Activated CD4-positive, CD25-positive, alpha-beta regulatory T cell treated with anti-CD3 and anti-CD28 coated beads, Interleukin-2, amount 50 U/mL, for 16 hours (primary cell): ENCODE measurements at places on chromosomes 11 and 22.
A peak's percentile ranks its signal among the peaks of the same experiment; 100 is the strongest.

GRCh38 chr22:38927033-38927781, 30.2 kb upstream of the APOBEC3A start:
- DNase-seq = no peak

DNA sequence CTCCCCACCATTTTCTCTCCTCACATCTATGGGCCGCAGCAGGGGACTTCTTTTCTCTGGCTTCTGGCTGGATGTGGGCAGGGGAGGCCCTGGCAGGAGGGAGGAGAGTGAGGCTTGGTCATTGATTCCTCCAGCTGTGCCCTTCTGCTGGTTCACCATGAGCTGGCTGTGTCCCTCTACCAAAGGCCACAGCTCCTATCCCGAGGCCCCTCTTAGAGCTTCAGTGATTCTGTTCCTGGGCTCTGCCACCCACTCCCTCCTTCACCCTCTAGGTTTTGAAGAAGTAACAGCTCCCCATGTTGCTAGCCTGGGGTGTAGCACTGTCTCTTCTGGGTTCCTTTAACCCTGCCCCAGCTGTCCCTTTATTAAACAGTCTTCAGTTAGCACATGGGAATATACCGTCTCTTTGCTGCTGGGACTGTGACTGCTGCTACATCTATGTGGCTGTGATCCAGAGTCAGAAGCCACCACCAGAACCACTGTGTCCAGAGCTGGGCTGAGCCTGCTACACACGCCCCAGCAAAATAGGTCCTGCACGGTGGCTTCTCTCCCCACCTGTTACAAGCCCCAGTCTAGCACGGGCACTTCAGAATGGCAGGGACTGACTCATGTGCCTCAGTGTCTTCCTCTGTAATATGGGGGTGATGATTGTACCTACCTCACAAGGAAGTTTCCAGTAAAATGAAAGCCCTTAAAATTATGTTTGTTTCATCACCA, 578 bp upstream of the PARVG start:
- no peak for DNase-seq

- DNase-seq = peak; percentile 8
Observed at GRCh38 chr11:47797633-47798032, 30.5 kb upstream of the FNBP4 start.

- no peak for DNase-seq
Observed at GRCh38 chr22:22927196-22927887, 39.7 kb downstream of the IGLL5 start.

- DNase-seq = no peak
Observed at GRCh38 chr11:1936781-1937615, 10.1 kb upstream of the MRPL23 start.

DNA sequence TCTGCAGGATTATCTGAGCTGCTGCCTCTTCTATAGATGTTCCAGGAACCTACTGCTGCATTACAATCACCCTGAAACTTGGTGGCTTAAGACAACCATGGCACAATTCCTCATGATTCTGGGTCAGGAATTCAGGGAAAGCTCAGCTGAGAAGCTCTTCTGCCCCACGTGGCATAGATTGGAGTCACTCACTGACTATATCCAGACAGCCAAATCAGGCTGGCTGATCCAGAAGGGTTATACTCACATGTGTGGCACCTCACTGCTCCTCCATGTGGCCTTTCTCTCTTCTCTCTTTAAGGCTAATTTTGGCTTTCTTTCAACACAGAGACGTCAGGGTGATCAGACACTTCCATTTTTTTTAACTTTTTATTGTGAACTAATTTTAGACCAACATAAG, 125.5 kb downstream of the BBOX1 start:
- no peak for DNase-seq

DNA sequence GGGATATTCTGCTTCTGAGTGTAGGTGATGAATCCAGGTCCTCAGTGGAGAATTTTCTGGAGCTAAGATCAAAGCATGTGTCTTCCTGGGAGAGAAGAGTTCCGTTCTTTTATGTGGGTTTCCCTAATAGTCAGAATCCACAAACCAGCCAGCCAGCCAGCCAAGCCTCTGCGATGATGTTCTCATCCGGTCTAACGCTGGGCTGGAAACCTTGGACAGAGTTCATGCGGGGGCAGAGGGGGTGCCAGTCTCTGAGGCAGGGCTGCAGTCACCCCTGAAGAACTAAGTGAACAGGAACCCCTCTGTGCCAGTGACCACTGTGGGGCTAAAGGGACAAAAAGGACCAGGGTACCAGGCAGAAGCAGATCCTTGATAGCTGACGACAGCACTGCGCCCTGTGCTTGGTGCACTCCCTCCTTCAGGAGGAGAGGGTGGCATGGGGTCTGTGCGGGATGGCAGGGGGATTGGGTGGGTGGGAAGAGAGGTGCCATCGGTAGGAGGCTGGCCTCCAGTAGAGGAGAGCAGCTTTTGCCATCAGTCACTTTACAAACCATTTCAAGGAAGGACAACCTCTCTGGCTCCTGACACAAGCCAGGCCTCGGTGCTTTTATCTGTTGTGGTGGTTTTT, 27.1 kb downstream of the ADAMTS15 start:
- no peak for DNase-seq

DNA sequence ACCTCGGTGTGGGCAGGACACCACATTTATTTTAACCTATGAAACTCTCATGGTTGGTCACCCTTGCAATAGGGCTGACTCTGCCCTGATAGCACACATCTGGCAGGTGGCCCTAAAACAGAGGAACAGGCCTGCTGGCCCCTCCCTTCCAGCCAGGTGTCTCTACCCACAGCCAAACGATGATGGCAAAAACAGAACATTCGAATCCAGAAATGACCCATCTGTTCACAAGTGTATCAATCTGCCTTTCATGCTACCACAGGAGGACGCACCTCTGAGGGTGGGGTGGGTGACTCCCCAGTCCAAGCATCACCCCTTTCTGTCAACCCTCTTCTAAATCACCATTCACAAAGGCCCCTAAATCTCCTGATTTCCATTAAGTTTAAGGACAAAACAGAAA, 118.1 kb downstream of the ETS1 start:
- no peak for DNase-seq

DNA sequence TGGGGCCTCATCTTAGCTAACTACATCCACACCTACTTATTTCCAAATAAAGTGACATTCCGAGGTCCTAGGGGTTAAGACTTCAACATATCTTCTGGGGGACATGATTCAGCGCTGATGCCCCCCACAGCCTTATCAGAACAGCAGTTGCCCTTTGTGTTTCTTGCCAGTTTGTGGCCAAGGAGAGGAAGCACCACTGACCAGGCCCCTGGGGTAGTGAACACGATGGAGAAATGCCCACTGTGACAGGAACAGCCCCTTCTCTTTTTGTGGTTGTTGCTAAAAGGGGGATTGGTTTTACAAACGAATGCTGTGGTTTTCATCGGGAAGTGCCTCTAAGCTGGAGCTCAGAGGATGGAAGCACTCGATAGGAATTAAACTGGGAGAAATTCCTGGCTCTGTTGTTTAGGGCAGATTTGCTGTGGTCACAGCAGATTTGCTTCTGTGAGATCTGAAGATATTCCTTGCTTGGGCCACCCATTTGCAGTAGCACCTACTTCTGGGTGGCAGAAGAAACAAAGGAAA, 88.8 kb downstream of the ABTB2 start:
- DNase-seq = no peak

DNA sequence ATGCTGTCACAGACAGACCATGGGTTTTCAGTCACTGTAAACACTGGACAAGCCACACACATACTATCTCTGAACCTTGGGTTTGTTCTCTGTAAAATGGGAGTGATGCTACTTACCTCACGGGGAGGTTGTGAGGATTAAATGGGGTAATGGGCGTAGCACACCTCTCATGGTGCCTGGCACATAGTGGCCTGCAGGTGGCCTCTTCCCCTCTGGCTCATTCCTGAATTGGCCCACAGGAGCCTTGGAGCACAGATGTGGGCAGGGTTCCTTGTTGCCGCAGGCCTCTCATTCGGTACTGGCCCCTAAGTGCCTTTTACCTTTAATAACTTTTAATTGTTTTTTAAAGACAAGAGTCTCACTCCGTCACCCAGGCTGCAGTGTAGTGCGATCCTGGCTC, 11.7 kb downstream of the MICAL2 start:
- DNase-seq = no peak

- no peak for DNase-seq
Observed at GRCh38 chr22:47460176-47460575, 697.7 kb downstream of the TBC1D22A start.

DNA sequence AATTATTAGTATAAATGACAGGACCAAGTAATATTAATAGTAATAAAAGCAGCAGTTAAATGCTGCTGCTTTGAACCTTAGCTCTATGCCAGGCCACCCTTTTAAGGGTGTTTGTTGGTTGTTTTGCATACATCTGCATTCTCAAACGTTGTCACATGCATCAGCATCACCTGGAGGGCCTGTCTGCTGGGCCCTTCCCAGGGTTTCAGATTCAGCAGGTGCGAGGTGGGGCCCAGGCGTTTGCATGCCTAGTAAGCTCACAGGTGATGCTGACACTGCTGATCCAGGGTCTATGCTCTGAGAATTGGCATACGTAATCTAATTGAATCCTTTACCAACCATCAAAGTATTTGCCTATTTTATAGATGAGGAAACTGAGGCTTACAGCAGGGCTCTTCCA, 246.5 kb downstream of the CADM1 start:
- no peak for DNase-seq

- DNase-seq = no peak
Observed at GRCh38 chr11:36233204-36233603, 56.0 kb downstream of the COMMD9 start.

GRCh38 chr22:46801331-46801811, 38.9 kb downstream of the TBC1D22A start:
- no peak for DNase-seq

- no peak for DNase-seq
Observed at GRCh38 chr22:46320716-46321386, 14.7 kb upstream of the TRMU start.

DNA sequence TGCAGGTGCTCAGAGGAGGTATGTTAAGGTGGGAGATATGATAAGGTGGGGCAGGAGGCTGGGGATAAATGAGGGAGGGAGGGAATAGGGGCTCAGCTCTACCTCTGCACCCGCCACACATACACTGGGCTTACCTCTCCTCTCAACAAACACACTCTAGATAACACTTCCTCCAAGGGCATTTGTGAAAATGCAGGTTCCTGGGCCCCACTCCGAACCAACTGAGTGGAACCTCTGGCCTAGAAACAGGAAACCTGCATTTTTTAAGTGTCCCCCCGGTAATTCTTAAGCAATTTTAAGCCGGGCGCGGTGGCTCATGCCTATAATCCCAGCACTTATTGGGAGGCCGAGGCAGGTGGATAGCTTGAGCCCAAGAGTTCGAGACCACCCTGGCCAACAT, 46.5 kb upstream of the CD5 start:
- no peak for DNase-seq

DNA sequence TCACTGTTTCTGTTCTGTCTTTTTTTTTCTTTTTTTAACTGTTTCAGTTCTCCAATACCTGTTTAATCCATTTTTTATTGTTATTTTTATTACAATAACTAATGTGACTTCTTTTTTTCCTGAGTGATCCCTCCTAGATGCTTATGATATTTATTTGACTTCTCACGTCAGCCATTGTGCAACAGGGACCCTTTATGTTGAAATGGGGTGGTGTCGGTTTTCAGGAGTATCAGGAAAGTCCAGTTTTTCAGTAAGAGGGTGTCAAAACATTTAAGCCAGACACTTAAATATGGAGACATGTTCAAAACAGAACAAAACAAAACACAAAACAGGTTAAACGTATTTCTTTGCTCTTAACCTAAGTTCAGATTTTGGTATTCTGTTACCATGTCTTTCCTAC, 418.8 kb downstream of the DYNC2H1 start:
- DNase-seq = no peak

DNA sequence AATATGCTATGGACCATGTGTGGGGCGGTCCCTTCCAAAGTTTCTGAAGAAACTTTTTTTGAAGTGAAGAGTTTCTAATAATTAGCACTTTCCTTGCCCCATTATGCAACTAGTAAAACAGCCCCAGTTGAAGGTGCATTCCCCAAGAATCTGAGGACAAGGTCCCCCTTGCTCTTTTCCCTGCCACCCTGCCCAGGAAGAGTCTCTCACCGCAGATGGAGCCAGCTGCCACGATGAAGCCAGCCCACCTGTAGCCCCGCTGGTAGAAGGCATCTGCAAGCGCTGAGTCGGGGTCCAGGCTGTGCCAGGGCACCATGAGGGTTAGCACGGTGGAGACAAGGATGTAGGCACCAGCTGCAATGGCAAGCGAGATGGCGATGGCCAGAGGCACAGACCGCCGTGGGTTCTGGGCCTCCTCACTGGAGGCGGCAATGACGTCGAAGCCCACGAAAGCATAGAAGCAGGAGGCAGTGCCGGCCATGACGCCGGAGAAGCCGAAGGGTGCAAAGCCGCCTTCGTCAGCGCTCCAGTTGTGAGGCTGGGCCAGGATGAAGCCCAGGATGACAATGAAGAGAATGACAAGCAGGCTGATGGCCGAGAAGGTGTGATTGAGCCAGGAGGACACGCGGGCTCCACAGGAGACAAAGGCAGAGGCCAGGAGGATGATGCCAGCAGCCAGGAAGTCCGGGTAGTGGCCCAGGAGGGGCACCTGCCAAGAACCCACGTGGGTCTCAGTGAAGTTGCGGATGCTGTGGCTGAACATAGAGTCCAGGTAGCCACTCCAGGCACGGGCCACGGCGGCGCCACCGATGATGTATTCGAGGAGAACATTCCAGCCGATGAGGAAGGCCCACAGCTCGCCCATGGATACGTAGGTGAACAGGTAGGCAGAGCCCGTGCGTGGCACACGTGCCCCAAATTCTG, 1.5 kb downstream of the SLC7A4 start:
- no peak for DNase-seq

- no peak for DNase-seq
Observed at GRCh38 chr11:116427903-116428637, 344.7 kb downstream of the BUD13 start.

GRCh38 chr11:58058276-58059006, 27.7 kb downstream of the OR6Q1 start:
- DNase-seq = no peak

DNA sequence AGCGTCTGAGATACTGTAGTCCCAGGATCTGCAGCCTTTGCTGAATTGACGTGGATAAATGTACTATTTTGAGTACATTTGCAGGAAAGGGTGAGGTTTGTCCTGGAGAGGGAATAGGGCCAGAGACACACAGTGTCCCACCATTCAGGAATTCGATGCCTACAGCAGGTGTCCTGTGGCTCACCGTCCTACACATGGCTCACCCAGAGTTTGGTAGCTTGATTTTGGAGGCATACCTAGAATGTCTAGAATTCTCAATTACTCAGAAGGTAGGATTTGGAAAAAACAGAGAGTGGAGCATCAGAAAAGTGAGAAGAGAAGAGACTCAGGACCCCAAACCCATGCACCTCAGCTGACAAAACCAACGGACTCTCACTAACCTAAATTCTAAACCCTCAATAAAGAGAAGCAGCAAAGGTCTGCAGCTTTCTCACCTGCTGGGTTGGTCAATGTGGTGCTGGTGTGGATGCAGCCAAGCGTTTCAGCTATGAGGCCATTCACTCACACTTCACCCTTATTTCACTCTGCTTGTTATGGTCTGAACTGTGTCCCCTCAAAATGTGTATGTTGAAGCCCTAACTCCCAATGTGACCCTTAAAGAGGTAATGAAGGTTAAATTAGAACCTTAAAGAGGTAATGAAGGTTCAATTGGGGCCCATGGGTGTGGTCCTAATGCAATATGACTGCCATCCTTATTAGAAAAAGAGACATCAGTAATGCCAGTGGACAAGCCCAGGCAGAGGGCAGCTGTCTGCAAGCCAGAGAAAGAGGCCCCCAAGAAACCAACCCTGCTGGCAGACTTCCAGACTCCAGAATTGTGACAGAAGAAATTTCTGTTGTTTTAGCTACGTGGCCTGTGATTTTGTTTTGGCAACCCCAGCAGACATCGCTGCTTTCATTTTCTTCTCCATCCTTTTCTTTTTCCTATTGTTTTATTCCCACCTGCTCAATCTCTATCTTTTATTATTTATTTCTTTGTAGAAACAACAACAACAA, 187.8 kb downstream of the SNX19 start:
- DNase-seq = no peak

GRCh38 chr11:61914471-61915171, 2.7 kb downstream of the RAB3IL1 start:
- DNase-seq = no peak
